Caco-2 (cell line): ENCODE measurements at places on chromosomes 11 and 22.

DNA sequence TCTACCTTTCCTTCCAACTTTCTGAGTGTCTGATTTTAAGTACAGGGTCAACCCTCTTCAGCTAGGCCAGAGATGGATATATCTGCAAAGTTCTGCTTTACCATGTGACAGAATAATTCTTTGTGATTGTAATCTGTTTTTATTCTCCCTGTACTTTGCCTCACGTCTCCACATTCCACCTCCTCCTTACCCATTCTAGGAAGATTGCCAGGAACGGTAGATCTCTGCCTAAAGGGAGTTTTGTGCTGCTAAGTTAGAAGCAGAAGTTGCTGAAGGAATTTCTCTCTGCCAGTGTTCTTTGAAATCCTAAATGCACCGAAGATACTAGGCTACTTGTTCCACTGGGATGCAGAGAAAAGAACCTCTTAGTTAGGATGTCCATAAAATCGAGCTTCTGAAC lies 20.7 kb upstream of the FAM181B start:
- no peak overlapping the region for H3K4me3 ChIP-seq
- no peaks in the 10 kb centered on the region for H3K36me3 ChIP-seq
- no peaks in the 10 kb centered on the region for H3K4me1 ChIP-seq
- no peak overlapping the region for H3K27ac ChIP-seq

GRCh38 chr11:20360650-20361049 lies 2.9 kb upstream of the HTATIP2 start:
- H3K36me3 ChIP-seq: no peaks in the 10 kb centered on the region; the same call in none of the 2 replicates
- H3K4me3 ChIP-seq: no peak overlapping the region
- H3K27me3 ChIP-seq: no peaks in the 10 kb centered on the region
- no peak overlapping the region for H3K27ac ChIP-seq
- H3K4me1 ChIP-seq: peaks cover 18% of the 10 kb centered on the region
- DNase-seq: no peak

DNA sequence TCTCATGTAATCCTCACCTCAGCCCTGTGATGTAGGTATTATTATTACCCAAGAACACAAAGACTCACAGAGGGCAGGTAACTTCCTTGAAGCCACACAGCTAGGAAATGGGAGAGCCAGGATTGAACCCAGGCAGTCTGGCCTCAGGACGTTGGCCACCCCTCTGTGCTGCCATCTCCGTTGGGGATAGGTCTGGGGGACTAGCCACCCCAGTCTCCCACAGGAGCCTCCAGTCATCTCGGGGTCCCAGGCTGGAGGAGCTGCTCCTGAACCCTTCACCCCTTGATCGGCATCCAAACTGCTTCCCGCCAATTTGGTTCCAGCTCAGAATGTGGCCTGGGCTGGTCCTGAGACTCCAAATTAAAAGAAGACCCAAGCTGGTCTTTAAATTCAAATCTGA lies 10.4 kb upstream of the TCF20 start:
- H3K27ac ChIP-seq: peak overlapping the region; percentile 75
- H3K4me1 ChIP-seq: peaks cover 69% of the 10 kb centered on the region
- H3K27me3 ChIP-seq: no peaks in the 10 kb centered on the region

- H3K27me3 ChIP-seq: peaks cover 1% of the 10 kb centered on the region; the same call in 1 of the 2 replicates
- H3K4me3 ChIP-seq: no peak overlapping the region
- H3K4me1 ChIP-seq: no peaks in the 10 kb centered on the region
- no peaks in the 10 kb centered on the region for H3K36me3 ChIP-seq
- H3K27ac ChIP-seq: no peak overlapping the region
These were observed 547 bp downstream of the PARVG start for GRCh38 chr22:44181033-44181911.

DNA sequence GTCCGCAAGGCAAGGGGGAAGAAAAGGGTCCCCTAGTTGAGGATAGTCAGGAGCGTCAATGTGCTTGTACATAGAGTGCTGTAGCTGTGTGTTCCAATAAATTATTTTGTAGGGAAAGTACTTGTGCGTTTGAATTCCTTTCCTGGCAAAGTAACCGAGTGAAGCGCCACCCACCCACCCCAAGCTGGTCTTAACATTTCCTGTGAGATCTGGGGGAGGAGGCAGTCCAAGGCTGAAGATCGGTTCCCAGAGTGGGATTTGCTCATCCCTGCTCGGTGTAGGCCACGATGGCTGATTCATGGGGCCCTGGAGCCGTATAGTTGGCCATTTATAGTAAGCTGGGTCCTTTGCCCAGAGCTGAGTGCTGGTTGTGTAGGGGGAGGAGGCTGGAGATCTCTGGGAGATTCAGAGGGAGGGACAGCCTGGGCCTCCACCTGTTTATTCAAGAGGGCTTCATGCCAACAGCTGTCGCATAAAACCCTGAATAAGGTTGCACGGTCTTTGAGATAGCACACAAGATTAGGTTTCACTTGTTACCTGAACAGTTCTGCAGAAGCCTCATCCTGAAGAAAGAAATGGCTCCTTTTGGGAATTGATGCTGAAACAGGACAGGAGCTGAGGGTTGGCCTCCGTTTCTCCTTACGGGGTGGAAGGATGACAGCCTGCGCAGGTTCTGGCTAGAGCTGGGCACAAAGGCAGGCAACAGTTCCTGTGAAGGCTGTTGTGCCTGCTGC lies 2.4 kb downstream of the ATF4 start:
- H3K4me1 ChIP-seq: peaks cover 25% of the 10 kb centered on the region
- H3K27me3 ChIP-seq: no peaks in the 10 kb centered on the region
- no peak overlapping the region for H3K4me3 ChIP-seq
- peaks cover 5% of the 10 kb centered on the region; the same call in 1 of the 2 replicates for H3K36me3 ChIP-seq
- H3K27ac ChIP-seq: peak overlapping the region; percentile 98

DNA sequence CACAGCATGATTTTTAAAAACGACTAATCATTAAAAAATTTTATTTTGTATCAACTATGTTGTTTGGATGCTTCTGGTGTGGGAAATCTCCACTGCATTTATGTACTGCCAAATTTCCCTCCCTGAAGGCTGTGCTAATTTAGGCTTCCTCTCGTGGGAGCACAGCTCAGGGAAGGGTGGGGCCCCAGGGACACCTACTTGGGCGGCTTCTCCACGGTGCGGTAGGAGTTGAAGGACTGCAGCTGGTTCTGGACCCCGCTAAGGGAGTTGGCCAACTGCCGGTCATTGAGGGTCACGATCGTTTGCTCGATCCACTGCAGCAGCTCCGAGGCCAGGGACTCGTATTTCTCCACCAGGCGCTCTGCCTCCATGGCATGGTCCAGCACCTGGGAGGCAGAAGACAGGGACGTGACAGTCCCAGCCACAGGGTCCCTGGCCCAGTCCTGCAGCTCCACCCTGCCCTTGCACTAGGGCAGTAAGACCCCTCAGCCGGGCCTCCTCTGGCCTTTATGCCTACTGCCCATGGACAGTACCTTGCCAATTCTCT lies 18.6 kb downstream of the SPTBN2 start:
- H3K4me3 ChIP-seq: no peak overlapping the region
- 0 out of 2 replicates have a peak, but pooled peaks cover 7% of the 10 kb centered on the region for H3K36me3 ChIP-seq
- H3K27me3 ChIP-seq: no peaks in the 10 kb centered on the region
- no peaks in the 10 kb centered on the region for H3K4me1 ChIP-seq

GRCh38 chr11:27414644-27415043 lies 51.6 kb upstream of the CCDC34 start:
- no peak overlapping the region for H3K27ac ChIP-seq
- H3K27me3 ChIP-seq: no peaks in the 10 kb centered on the region
- DNase-seq: no peak
- peaks cover 17% of the 10 kb centered on the region for H3K4me1 ChIP-seq

DNA sequence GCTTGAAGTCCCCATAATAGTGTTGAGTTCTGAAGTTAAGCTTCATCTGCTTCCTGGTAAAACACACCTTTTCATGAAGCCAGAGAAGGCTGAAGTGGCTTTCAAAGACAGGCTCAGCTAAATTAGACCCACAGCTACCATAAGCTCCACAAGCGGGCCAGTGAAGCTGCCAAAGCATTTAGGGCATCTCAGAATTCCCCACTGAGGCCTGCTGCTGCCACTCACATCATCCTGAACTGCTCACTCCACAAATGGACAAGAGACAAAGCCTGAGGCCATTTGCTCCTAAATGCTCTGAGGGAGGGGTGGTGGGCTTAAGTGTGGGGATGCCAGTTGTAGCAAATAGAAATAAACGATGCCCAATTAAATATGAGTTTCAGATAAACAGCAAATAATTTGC lies 14.6 kb downstream of the CCDC83 start:
- H3K36me3 ChIP-seq: no peaks in the 10 kb centered on the region
- no peak overlapping the region for H3K27ac ChIP-seq
- H3K4me1 ChIP-seq: peaks cover 8% of the 10 kb centered on the region
- DNase-seq: no peak

GRCh38 chr11:66846671-66847091 lies 3.4 kb downstream of the RCE1 start:
- no peak overlapping the region for H3K4me3 ChIP-seq
- no peaks in the 10 kb centered on the region for H3K27me3 ChIP-seq
- H3K27ac ChIP-seq: no peak overlapping the region
- no peak for DNase-seq
- peaks cover 5% of the 10 kb centered on the region for H3K36me3 ChIP-seq

DNA sequence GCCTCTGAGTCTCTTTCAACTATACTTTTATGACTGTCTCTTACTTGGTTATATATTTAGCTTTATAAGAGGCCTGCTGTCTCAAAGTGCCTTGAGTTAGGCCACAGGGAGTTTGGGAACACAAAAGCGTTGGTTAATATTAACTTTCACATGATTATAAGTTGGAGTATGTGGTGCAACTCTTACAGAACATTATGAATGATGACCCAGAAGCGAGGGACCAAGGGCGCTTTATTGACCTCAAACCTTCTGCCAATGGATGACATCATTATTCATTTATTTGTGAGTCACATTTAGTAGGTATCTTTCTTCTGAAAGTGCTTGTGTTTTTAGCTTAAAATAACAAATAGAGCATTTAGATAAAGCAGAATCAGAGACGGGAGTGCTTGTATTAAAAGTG lies 298.0 kb upstream of the ZC3H12C start:
- no peak overlapping the region for H3K27ac ChIP-seq
- no peaks in the 10 kb centered on the region for H3K36me3 ChIP-seq
- H3K4me3 ChIP-seq: no peak overlapping the region
- DNase-seq: no peak
- H3K27me3 ChIP-seq: no peaks in the 10 kb centered on the region
- H3K4me1 ChIP-seq: no peaks in the 10 kb centered on the region

DNA sequence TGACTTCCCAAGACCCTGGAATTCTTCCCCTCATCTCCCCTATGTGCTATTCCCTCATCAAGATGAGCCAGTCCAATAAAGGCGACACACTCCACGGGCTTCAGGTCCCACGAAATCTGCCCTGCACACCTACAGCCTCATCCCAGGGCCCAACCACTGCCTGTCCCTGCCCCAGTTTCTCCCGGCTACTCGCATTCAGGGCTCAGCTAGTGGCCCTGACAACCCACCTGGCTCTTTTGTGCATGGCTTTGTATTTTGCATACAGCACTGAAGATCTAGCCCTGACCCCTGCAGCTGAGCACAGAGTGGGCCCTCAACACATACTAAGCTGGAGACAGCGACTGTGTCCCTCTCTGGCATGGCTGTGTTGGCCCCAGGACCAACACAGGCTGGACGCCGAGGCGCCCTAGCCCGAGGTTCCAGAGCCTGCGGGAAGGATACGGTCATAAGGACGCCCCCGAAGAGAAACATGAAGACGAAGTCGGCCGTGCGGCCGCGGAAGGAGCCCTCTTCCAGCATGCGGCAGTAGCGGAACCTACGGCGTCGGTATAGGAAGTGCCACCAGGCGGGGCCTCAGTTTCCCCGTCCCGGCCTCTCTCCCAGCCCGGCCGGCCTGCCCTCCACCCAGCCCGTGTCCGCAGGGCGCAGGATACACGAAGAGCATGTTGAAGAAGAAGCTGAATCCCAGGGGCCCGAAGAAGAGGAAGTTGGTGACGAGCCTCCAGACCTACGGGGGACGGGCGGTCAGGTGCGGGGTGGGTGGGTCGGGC lies 710 bp downstream of the DERL3 start:
- DNase-seq: no peak
- H3K4me3 ChIP-seq: peak overlapping the region; percentile 71
- peak overlapping the region; percentile 100 for H3K27ac ChIP-seq
- no peaks in the 10 kb centered on the region for H3K4me1 ChIP-seq
- no peaks in the 10 kb centered on the region; the same call in none of the 2 replicates for H3K36me3 ChIP-seq

- no peak overlapping the region for H3K4me3 ChIP-seq
- H3K4me1 ChIP-seq: no peaks in the 10 kb centered on the region
- H3K27me3 ChIP-seq: no peaks in the 10 kb centered on the region
- no peaks in the 10 kb centered on the region for H3K36me3 ChIP-seq
These were observed 235.2 kb upstream of the B3GAT1 start for GRCh38 chr11:134647066-134647743.

- no peaks in the 10 kb centered on the region; the same call in none of the 2 replicates for H3K36me3 ChIP-seq
- no peak overlapping the region for H3K27ac ChIP-seq
- no peak overlapping the region for H3K4me3 ChIP-seq
These were observed 94.6 kb downstream of the DEPDC5 start for GRCh38 chr22:31848411-31848810.

- no peaks in the 10 kb centered on the region for H3K36me3 ChIP-seq
- no peak for DNase-seq
- no peak overlapping the region for H3K4me3 ChIP-seq
These were observed 54.6 kb upstream of the CHRM4 start for GRCh38 chr11:46445920-46446771.

DNA sequence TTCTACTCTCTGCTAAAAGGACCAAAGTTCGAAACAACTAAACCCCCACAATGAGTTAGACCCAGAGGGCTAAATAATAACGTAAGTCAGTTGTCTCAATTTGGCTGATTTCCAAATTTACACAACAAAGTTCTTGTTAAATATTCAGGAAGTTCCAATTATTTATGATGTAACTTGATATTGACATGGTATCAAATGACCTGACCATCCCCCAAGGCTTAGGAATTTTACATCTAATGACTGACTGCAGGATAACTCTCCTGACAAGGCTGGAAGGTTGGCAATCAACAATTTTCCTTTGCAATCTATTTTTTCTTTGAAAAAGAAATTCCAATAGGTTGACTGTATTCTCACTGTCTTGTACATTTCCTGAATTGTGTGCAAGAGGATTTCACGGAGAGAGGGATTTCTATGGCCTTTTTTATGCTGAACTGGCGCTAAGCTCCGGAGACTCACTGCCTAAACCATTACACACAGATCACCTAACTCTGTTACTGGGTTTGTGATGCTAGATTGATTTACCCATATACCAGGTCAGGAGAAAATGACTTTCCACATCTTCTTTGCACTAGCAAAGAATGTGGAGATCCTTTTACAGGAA lies 9.6 kb upstream of the CDON start:
- H3K27me3 ChIP-seq: no peaks in the 10 kb centered on the region
- no peak overlapping the region for H3K4me3 ChIP-seq
- no peaks in the 10 kb centered on the region for H3K4me1 ChIP-seq
- DNase-seq: no peak

- no peaks in the 10 kb centered on the region for H3K27me3 ChIP-seq
- no peaks in the 10 kb centered on the region for H3K4me1 ChIP-seq
- no peaks in the 10 kb centered on the region for H3K36me3 ChIP-seq
- H3K4me3 ChIP-seq: no peak overlapping the region
- no peak overlapping the region for H3K27ac ChIP-seq
- no peak for DNase-seq
These were observed 260.1 kb downstream of the DCDC1 start for GRCh38 chr11:31109446-31109845.

GRCh38 chr11:134120921-134121526 lies 52.2 kb downstream of the JAM3 start:
- no peaks in the 10 kb centered on the region for H3K4me1 ChIP-seq
- no peaks in the 10 kb centered on the region; the same call in 1 of the 2 replicates for H3K27me3 ChIP-seq
- DNase-seq: no peak
- no peaks in the 10 kb centered on the region for H3K36me3 ChIP-seq
- H3K4me3 ChIP-seq: no peak overlapping the region

- DNase-seq: no peak
- H3K27ac ChIP-seq: no peak overlapping the region
- peaks cover 5% of the 10 kb centered on the region for H3K36me3 ChIP-seq
- no peak overlapping the region for H3K4me3 ChIP-seq
These were observed 21.5 kb downstream of the ARAP1 start for GRCh38 chr11:72730737-72731136.
